ENCODE measurements at places on chromosomes 2 and 18.

- DNase-seq: no peak
These were observed 6.3 kb downstream of the C2orf81 start for GRCh38 chr2:74414881-74415761.

DNA sequence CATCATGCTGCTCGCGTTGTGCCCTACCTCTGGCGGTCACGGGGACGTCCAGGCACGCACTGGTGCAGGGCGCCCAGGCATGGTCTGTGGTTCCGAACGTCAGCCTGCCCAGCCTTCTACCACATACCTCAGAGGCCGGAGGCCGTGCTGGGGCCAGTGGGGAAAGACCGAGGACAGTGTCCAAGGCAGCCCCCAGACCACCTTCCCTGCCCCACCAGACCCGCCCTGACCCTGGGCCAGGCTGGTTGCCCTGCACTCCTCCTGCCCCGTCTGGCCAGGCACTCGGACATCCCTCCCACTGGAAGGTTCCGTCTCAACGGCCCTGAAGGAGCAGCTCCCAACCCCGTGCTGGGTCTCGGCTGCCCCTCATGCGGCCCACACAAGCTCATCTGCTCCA lies 32.8 kb downstream of the SLC66A2 start:
- DNase-seq: peak; percentile 50

DNA sequence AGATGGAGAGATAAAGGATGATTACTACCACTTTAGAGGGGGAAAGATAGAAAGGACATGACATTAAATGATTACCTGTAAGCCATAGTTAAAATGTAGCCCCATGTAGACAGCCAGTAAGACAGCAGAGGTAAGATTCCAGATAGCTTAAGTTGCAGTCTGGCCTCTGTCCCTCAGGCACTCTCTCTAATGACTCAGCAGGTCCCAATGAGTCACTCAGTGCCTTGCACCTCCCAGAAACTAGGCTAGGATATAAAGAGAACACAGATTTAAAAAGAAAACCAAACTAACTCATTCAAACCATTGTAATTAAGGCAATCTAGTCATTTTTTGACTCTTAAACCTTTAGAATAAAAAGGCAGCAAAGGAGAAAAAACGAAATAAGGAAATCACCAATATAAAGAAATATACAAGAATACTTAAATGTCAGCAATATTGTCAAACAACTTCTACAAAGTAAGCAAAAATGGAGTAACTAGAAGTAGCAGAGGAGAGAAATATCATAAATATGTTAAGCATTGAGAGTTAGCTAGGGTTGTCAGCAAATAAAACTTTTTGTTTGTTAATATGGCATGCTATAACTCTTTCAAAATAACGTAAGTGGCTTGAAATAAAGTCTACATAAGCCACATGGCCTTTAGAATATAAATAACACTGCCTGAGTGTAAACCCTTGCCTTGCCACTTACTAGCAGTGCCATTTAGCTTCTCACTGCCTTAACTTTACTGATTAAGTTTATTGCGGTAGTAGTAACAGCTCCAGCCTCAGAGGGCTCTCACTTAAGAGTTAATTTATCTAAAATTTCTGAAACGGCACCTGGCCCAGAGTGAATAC lies 48.5 kb downstream of the SOCS6 start:
- peak; percentile 19 for DNase-seq

GRCh38 chr18:57527556-57528229 lies 58.8 kb downstream of the FECH start:
- DNase-seq: no peak

DNA sequence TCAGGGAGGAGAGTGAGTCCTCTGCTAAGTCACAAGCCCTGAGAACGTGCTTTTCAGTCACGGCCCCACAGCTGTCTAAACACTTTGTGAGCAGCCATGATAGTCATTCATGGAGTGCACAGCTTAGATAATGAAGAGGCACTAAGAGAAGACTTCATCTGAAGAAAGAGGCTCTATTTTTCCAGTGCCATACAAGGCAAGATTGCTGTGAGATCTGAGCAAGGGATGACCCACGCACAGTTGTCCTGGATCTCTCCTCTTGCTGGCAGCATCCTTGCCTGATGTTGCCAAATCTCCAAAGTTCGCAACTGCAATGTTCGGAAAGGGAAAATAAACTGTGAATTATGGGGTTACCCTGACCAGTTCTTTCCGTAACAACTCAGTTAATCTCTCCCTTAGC lies 418.7 kb downstream of the MEIS1 start:
- DNase-seq: no peak

GRCh38 chr18:24850532-24850931 lies 390.1 kb downstream of the HRH4 start:
- no peak for DNase-seq

DNA sequence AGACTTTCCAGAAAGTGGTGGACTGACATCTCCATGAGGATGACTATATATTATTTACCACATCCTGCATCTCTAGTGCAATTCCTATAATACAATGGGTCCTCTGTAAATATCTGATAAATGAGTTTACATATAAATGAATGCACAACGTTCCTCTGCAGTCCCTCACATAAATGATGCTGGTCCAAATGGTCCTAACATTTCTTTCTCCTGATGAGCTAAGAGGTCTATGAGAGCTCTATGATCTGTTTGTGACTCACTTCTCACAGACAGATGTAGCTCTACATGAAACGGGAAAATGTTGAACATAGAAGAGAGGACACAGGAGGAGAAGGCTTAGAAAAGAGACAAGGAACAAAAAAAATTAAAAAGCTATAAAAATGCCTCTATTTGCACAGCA lies 201.2 kb upstream of the PIK3C3 start:
- no peak for DNase-seq

GRCh38 chr2:43452318-43452731 lies 143.5 kb downstream of the THADA start:
- DNase-seq: no peak
